Stimulated activated CD4-positive, alpha-beta T cell treated with anti-CD3 and anti-CD28 coated beads, Interleukin-1b, Interleukin-23, amount 100 ng/mL, for 24 hours (primary cell): ENCODE measurements at places on chromosomes 5 and 9.

- DNase-seq, result no peak
Measured at GRCh38 chr9:97812247-97812543, 40.8 kb upstream of the FOXE1 start.

- no peak for DNase-seq
Measured at GRCh38 chr9:131276094-131276888, at the start of gene FAM78A. FAM78A (minus strand) TSS chr9:131276510; CDS start chr9:131276179, 331 bp downstream.

- DNase-seq, result no peak
Measured at GRCh38 chr5:32465076-32465475, 20.5 kb upstream of the ZFR start.

GRCh38 chr5:151240924-151241635, 11.9 kb upstream of the GM2A start:
- no peak for DNase-seq

GRCh38 chr5:122173474-122174415, 44.4 kb downstream of the ZNF474 start:
- no peak for DNase-seq

- no peak for DNase-seq
Measured at GRCh38 chr9:116476935-116477381, 210.1 kb upstream of the TRIM32 start.

GRCh38 chr5:109546461-109546860, 136.7 kb upstream of the PJA2 start:
- no peak for DNase-seq

- DNase-seq, result no peak
Measured at GRCh38 chr5:76522103-76522935, 100.9 kb downstream of the F2RL2 start.

DNA sequence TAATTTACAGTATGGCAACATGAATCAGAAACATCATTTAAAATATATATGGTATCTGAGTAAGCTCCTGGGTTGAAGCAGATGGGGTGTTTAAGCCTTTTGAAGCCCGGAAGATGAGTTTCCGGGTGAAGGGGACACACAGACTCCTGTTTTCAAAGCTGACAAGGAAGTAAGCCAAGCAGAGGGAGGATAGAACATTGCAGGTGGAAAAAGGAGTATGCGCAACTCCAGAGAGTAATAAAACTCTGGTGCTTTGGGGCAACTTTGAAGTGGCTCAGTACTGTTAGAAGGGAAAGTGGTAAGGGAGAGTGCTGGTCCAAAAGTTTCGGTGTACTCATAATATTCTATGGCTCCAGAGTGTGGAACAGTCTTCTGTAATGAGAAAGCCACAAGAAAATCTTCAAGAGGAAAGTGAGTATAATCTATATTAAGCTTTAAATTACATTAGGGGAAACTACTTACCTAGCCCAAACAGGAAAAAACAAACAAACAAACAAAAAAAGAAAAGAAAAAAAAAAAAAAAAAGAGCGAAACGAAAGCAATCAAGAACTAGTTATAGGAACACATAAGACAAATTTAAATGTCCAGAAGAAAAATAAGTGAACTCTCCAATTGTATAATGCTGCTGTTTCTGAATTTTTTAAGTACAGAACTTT, 2.3 kb upstream of the ST8SIA4 start:
- DNase-seq, result no peak

- no peak for DNase-seq
Measured at GRCh38 chr9:129270205-129270604, 92.1 kb upstream of the IER5L start.

GRCh38 chr5:95081982-95082381, 202.9 kb downstream of the MCTP1 start:
- no peak for DNase-seq

- DNase-seq, result no peak
Measured at GRCh38 chr5:102749416-102750030, 5.6 kb upstream of the PAM start.

- DNase-seq, result no peak
Measured at GRCh38 chr5:96410013-96410412, 23.0 kb downstream of the PCSK1 start.

GRCh38 chr5:81391-82021, 10.5 kb upstream of the PLEKHG4B start:
- no peak for DNase-seq

GRCh38 chr5:136194576-136194975, 1.6 kb upstream of the SMIM32 start:
- DNase-seq, result no peak

DNA sequence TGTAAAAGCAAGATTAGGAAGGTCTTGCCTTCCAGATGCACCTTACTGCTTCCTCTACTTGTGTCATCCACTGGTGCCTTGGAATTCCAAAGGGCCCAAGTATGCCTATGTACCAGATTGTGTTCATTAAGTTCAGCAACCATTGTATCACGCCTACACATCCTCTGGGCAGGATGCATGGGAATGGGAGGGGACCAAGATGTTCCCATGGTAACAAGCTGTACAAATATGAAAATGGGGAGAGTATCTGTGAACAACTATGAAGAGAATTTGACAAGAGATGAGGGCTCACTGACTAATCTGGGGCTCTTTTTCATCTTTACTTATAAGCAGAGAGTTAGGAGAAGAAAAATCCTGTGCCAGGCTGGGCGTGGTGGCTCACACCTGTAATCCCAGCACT, 137.8 kb upstream of the MAP1B start:
- no peak for DNase-seq

GRCh38 chr5:159415301-159415937, 85.1 kb upstream of the IL12B start:
- no peak for DNase-seq

DNA sequence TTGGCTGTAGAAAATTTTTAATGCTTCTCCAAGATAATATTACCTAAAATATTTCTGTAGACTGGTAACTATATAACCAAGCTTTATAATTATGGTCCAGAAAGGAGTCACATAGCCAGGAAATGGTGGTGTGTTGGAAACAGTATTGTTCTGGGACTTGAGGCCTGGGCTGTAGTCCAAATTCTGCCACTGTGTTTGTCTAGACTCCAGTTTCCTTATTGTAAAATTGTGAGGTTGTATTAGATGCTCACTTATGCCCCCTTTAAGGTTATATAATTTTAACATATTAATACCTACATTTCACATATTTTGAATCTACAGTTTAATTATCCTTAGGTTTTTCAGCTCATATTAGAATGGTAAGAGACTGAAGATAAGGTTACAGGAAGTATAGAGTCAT, 42.4 kb downstream of the STX17 start:
- DNase-seq, result no peak

DNA sequence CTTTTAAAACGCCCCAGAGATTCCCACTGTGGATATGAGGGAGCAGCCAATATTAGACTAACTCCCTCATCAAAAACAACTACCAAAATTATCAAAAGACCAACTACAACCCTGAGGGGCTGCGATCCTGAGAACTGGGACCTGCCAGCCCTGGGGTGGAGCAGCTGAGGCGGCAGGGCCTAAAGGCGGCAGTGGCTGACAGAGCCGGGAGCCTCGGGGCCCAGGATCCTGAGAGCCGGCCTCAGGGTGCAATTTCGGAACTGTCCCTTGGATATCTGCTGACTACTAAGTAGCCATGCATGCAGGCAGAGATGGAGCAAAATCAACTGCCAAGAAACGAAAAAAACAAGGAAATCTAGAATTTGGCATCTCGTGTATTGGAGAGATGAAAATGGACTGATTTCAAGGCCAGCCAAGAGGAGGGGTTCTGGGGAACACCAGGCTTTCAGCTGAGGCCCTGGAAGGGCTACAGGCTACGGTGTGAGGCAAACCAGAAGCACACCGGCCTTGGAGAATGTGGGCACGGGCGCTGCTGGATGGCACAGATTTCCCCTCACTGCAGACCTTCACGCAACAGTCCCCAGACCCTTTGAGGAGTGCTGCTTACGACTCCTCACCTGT, 63.6 kb upstream of the UBAC1 start:
- DNase-seq, result no peak

GRCh38 chr5:172439785-172440477, 14.4 kb downstream of the SH3PXD2B start:
- DNase-seq, result no peak

DNA sequence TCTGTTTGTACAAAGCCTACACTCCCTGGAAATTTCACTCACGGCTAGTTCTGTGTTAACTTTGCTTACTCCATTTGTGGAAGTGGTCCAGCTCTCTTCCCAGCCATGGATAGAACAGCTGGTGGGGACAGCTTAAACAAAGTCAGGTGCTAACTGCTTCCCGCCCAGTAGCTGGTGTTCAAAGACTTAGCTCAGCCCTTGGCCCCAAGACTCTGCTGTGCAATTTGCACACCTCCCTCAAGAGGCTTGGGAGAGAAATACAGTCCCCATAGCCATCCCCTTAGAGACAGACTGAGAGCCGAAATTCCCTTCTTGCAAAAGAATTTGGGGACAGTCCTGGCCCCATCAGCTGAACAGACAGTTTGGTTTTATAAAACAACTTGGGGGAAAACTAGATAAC, 73.8 kb upstream of the RAI14 start:
- no peak for DNase-seq

DNA sequence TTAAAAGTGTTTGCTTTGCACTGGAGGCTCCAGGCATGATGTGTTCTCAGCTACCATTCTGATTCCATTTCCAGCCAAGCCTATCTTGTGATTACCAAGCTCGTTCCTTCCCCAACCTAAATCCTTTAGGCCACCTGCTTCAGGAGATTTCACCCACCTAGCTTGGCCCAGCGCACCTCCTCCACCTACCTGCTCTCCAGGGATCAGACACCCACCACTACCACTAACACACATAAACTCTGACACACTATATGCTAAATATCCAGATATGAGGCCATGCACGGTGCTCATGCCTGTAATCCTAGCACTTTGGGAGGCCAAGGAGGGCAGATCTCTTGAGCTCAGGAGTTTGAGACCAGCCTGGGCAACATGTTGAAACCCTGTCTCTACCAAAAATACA, 2.4 kb downstream of the MYORG start:
- DNase-seq, result no peak

GRCh38 chr9:120980951-120981350, 54.4 kb upstream of the TRAF1 start:
- DNase-seq, result no peak

GRCh38 chr9:71726723-71727122, 41.6 kb downstream of the CEMIP2 start:
- no peak for DNase-seq

GRCh38 chr9:78122631-78123030, 91.0 kb upstream of the GNAQ start:
- no peak for DNase-seq

DNA sequence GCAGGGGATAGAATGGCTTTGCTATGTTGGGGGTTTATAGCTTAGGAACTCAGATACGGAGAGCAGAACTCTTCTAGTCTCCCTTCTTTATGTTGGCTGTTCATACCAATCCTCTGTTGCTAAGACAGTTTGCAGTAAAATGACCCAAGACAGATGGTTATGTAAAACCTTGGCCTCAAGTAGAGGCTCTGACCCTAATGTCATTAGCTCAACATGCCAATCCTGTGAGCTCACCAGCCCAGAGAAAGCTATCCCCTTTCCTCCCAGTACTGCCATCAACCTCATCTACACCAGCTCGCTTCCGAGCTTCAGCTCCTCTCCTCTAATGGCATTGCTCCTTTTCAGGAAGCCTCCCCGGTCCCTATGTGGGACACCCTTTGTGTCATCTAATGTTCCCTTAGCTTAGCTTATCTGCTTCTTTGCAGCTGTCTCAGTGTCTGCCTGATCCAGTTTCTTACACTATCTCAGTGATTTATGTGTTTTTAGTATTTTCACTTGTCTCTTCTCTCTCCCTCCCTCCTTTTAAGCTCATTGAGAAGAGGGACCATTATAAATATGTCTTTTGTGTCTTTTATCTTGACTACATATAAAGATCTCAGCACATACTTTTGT, 281.3 kb upstream of the CLINT1 start:
- DNase-seq, result no peak

- DNase-seq, result no peak
Measured at GRCh38 chr9:127096208-127096607, 26.2 kb downstream of the ANGPTL2 start.

DNA sequence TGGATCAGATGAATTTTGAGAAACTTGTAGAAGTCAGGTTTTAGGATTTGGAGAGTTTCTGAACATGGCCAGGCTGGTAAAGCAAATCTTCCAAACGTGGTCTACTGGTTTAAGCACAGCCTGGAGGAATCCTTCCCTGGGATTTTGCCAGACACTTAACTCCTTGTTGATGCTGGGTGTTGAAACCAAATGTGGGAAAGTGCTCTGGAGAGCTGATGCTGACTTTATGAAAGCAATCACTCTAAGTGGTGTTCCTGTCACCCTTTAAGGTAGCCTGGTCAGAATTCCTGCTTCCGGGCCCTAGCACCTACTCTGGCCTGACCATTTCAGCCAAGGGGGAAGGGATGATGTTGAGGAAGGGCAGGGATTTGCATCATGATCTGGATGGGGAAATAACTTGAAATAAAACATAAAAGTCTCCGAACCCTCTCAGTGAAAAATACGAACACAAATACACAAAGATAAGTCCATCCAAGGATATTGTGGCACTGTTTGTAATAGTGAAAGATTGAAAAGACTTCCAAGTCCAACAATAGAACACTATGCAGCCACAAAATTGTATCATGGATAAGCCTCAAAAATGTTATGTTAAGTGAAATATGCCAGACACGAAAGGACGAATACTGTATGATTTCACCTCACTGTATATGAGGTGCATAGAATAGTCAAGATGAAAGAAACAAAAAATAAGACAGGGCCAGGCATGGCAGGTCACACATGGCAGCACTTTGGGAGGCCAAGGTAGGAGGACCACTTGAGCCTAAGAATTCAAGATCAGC, 57.7 kb downstream of the PDE6A start:
- DNase-seq, result no peak

DNA sequence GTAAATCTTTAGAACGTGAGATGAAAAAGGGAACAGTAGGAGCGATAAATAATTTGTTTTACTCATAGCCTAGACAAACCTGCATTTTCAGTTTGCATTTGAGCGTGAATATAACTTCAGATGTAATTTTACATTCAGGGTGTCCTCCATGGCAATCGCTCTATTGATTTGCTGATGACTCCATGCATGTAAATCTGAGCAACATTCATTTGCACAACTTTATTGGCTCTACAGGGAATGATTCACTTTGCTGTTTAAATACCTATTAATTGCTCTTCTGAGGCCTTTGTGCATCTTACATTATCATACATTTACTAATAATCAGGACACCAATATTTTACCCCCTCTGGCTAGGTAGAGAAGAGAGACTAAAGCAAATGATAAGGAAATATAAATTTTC, 122.2 kb downstream of the EGFLAM start:
- no peak for DNase-seq
